ENCODE measurements at places on chromosomes 1 and 21.

DNA sequence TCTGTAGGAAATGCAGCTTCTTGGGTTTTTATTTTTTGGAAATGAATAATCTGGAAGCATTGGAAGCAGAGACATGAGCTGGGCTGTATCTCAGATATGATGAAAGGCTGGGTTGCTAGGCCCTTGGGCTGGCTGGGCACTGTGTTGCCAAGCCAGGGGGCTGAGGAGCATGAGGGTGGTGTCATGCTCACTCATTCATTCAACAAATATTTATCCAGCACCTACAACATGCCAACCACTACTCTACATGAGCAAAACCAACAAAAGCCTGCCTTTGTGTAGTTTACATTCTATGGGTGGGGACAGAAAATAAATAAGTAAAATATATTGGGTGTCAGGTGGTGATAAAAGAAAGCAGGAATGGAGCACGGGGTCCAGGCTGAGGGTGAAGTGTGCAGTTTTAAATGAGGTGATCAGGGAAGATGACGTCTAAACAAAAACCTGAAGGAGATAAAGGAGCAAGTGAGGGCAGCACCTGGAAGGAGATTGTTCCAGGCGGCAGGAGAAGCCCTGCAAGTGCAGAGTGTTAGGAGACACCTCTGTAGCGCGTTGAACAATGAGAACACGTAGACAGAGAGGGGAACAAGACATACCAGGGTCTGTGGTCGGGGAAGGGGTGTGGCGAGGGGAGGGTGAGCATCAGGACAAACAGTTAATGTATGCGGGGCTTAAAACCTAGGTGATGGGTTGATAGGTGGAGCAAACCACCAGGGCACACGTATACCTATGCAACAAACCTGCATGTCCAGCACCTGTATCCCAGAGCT, 10.9 kb downstream of the TAGLN2 start:
- DNase-seq = no peak

GRCh38 chr1:68497358-68497698, 446 bp upstream of the DEPDC1 start:
- DNase-seq = no peak

DNA sequence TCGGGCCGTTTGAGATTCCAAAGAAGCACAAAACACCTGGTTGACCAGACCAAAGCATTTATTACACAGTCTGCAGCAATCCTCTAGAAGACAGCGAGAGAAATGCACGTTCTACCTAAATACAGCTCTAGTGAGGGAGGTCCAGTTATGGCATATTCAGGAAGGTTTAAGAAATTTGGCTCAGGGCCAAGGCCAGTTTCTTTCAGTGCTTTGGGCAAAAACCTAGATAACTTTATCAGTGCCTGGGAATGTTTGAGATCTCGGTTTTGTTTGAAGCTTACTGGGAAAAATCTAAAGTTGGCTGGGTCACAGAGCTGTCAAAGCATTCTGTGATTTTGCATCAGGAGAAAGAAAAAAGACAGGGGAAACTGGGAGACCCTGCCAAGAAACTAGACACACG, 514.0 kb upstream of the TMPRSS15 start:
- DNase-seq = no peak

GRCh38 chr1:66248257-66248656, 285.7 kb upstream of the SGIP1 start:
- no peak for DNase-seq

- DNase-seq = no peak
These were observed 51.3 kb upstream of the IVNS1ABP start for GRCh38 chr1:185368313-185368855.

GRCh38 chr21:37017951-37018679, 11.6 kb downstream of the RIPPLY3 start:
- no peak for DNase-seq

DNA sequence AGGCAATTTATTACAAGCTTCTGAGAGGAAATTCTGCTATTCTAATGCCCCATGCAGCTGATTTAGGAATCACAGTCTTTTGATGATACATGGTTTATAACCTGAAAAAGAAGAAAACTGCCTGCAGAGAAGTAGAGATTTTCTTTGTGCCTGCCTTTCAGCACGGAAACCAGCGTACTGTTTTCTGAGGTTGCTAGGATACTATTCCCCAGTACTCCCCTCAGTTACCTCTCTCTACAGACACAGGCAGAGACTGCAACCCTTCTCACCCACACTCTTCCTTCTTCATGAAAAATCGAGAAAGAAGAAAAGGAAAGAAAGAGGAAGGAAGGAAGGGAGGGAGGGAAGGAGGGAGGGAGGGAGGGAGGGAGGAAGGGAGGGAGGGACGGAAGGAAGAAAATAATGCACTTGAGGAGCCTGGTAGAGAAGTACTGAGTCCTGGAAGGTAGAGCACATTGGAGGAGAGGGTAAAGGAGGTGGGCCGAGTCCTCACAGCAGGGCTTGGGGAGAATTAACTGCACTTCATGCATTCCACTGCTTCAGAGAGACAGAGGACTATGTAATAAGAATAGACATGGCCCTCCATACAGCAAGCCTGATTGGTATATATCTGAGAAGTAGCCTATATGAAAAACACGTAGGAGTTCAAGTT, 21.9 kb downstream of the RGS2 start:
- DNase-seq = no peak

- no peak for DNase-seq
These were observed 637.5 kb downstream of the NPHP4 start for GRCh38 chr1:5354681-5355080.

DNA sequence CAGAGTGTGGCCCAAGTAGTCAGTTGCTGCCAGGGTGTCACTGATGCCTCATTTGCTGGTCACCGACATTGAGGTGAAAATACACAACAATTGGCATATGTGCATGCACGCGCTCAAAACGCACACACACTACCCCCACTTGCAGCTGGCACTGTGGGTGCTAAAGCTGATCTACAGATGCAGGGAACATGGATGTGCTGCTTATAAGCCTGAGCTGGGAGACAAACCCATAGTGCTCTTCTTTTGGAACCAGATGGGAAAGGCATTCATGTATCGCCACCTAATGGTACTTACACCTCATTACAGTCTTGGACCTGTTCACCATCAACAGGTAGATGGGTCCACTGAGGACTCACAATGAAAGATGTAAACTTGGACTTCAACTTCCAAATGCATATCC, 70.3 kb upstream of the CAMK1G start:
- peak; percentile 52 for DNase-seq

GRCh38 chr1:77948841-77949424, 29.9 kb downstream of the FUBP1 start:
- no peak for DNase-seq

DNA sequence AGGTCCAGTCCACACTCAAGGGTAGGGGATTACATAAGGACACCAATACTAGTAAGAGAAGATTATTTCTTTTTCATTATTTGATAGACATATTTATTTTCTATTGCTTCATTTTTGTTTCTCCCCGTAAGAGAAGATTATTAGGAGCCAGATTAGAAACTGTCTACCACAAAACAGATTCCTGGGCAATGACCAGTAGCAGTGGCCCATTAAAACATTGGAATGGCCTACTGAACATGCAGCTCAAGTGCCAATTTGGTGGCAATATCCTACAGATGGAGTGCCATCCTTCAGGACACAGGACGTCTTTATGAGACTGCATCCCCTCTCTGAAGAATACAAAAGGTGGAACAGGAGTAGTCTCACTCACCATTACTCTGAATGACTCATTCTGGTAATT, 34.0 kb upstream of the ARHGAP29 start:
- no peak for DNase-seq

DNA sequence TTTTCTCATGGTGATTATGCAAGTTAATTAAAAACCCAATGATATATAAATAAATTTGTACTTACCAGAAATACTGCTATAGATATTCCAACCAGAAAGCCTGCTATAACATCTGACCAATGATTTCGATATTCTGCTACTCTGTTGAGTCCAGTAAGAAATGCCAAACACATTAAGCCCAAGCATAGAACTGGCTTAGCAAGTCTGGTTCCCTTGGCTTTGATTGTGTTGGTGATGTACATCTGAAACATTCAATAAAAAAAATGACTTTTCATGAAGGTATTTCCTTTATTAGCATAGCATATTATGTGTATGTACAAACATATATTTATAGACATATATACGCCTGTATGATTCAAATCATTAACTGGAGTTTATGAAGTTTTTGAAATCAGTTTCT, 82.8 kb downstream of the PLPPR5 start:
- DNase-seq = no peak

- DNase-seq = no peak
These were observed 66.7 kb downstream of the PATJ start for GRCh38 chr1:61808968-61809367.

GRCh38 chr1:15332525-15332924, 77.2 kb upstream of the EFHD2 start:
- DNase-seq = no peak

- DNase-seq = no peak
These were observed 62.5 kb upstream of the TARBP1 start for GRCh38 chr1:234541286-234541975.

DNA sequence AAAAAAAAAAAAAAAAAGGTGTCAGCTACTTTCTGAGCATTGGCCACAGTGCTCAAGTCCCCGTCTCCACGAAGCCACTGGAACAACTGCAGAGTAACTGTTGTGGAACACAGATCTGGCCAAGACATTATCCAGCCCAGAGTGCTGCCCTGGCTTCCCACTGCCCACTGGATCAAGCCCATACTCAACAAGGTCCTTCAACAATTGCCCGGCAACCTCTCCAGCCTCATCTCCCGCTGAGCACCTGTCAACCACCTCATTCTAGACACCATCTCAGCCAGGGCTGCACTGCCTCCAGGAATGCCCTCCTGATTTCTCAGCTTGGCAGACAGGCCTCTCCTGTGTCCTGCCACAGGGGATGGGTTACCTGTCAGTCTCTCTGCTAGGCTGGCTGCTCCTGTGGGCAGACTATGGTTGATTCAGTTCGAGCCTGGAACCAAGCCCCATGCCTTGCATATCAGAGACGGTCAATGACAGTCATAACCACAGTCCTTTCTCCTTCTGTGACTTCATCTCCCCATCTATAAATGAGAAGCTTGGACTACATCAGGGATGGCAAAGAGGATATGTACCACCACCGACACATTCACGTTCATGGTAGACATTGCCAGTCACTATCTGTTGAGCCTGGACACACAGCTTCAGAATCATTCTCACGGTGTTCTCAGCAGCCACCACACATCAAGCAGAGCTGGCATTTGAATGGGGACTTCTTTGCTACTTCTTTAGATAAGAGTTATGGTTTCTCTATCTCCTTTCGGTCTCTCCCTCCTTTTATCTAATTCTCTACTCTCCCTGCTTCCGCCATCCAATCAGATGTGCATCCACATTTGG, 76.9 kb downstream of the MRPL37 start:
- DNase-seq = no peak

- no peak for DNase-seq
These were observed 15.4 kb downstream of the NPPA start for GRCh38 chr1:11831945-11832725.

- DNase-seq = no peak
These were observed 29.1 kb downstream of the IGFN1 start for GRCh38 chr1:201219481-201220387.

DNA sequence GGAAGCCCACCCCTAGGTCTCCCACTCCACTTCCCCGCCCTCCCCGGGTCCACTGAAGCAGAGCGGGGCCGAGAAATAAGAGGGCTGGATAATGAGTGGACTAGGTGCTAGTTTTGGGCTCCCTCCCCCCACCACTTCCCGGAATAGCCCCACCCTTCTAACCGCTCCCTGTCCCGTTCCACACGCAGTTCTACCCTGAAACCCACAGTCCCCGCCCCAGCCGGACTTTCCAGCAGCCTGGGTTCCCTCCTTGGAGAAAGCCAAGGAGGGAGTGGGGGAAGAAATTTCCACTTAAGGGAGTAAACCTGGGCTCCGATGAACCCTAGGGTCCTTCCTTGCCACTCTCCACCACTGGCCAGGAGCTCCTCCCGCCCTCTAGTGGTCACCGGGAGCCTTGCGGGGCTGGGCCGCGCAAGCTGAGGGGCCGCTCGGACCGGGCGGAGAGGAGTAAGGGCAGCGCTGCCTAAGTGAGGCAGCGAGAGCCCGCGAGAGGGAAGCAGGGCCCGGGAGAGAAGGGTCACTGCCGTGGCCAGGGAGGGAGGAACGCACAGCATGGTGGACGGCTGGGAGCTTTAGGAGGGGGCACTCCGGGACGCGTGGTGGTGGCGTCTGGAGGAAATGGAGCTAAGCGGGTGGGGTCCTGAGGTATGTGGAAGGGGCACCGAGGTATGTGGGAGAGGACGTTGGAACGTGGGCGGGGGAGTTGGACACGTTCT, 14.3 kb downstream of the THBS3 start:
- peak; percentile 81 for DNase-seq

GRCh38 chr1:160672789-160673695, 26.2 kb upstream of the SLAMF1 start:
- no peak for DNase-seq

GRCh38 chr1:70906800-70907199, 140.8 kb downstream of the PTGER3 start:
- no peak for DNase-seq

- no peak for DNase-seq
These were observed 139.9 kb downstream of the PROX1 start for GRCh38 chr1:214127705-214128104.

DNA sequence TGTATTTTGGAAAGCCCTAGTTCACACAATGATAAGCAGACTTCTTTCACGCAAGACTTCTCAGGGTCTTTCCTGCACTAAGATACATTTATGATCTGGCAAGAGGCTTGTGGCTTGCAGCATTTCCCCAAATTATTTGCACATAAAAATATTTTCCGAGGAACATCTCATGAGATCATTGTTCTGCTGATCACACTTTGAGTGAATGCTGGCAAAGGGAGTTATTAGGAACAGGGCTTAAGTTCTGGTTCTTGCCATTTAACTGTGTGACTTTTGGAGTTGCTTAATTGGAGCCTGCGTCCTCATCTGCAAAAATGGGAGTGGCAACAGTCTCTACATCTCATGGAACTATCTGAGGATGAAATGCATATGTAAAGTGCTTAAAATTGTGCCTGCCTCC, 50.2 kb downstream of the GADD45A start:
- DNase-seq = no peak

DNA sequence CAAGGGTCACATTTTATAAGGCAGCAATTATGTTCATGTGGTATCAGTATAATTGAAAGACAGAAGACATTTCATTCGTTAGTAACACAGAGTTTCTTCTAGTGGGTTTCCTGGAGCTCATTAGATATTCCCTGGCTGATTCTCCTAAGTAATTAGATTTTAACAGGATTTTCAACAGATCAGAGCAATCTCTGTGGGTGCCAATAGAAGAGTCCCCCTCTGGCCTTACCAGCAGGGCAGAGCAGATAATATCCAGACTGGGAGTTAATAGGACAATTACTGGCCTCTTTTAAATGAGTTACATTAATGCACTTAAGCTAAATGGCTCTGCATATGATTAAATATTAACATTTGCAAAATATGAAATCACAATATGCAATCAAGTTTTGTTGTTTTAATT, 74.2 kb upstream of the FOXD3 start:
- no peak for DNase-seq

DNA sequence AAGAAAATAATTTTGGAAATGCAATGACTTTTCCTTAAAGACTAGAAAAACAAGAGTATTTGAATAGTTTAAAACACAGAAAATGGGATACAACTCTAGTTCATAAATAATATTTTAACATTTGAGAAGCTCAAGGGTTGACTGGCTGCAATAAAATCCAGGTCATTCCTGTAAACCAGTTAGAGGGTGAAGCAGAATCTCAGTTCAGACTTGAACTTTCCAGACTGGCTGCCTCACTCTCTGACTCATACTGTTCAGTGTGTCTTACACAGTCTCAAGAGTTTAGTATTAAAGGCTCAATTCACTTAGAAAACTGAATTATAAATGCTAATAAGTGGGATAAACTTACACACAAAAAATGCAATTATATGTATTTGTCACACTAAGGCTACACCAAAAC, 89.9 kb downstream of the RAVER2 start:
- DNase-seq = no peak

GRCh38 chr1:170481000-170481399, 51.0 kb upstream of the GORAB start:
- no peak for DNase-seq
